ENCODE measurements at places on chromosomes 12 and 14.

GRCh38 chr12:58932806-58933681 is 12.7 kb upstream of the LRIG3 start:
- no peak for DNase-seq

GRCh38 chr14:36675581-36675980 is 13.9 kb downstream of the PAX9 start:
- DNase-seq, result no peak

DNA sequence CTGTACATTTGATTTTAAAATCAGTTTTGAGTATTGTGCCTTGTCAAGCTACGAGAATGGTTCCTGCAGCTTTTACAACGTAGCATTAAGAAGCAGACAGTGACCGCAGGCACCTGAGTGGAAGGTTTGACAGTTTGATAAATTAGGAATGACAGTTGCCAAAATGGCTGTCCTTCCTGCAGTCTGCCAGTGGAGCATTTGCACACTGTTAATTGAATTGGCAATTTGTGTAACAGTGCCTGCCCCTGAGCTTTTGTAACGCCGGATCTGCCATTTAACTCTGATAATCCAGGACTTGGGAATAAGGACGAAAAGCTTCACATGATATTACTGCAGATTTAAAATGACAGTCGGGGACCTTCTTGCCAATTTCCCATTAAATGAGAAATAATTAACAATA is 385.3 kb downstream of the NPAS3 start:
- no peak for DNase-seq

DNA sequence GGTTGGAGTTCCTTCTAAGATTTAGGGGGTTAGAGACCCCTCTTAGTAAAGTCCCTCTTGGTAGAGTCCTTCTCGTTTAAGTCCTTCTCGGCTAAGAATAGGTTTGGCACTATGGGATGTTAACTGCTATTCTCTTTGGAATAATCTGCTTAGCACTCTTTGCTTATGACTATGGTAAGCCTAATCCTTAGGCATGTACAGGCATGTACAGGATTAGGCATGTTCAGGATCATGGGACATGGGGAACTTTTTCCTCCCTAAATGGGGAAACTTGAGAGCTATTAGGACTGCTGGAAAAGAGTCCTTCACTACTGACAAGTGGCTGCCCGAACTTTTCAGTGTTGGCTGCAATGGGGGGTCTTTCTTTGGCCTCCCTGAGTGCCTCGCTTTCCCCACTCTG is 193.3 kb downstream of the TMEM117 start:
- no peak for DNase-seq

DNA sequence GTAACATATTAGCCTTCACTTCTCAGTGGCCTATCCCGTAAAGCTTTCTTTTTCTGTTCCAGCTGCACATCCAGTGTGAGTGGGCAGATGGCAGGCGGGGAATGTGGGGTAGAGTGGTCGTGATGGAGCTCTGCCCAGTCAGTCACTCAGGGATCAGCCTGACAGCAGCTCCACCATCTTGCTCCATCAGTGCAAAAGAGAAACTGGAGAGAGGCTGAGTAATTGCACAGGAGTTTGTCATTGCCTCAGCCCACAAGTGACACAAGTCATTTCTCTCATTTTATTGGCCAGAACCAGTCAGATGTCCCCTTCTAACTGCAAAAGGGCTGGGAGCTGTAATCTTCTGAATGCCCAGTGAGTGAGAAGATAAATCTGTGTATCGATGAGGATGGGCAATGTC is 66.5 kb downstream of the ATP23 start:
- no peak for DNase-seq

DNA sequence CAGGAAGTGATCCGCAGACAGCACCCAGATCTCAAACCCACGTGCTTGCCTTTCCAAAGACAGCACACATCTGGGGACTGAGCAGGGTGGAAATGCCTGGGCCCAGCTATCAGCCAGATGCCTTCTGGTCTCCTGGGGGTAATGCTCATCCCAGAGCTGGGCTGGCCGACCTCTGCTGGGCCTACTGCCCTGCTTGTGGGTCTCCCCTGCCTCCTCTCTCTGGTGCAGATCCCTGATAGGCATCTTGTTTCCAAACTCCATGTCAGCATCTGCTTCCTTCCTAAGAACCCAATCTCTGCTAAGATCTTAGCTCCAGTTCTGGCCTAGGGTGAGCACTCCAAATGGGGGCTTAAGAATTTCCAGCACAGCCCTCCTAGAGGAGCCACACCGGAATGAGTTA is 1043.0 kb downstream of the VRK1 start:
- no peak for DNase-seq

GRCh38 chr12:124861898-124862676 is 1.6 kb downstream of the SCARB1 start:
- DNase-seq, result no peak

GRCh38 chr12:93019975-93020630 is 91.0 kb upstream of the EEA1 start:
- no peak for DNase-seq

DNA sequence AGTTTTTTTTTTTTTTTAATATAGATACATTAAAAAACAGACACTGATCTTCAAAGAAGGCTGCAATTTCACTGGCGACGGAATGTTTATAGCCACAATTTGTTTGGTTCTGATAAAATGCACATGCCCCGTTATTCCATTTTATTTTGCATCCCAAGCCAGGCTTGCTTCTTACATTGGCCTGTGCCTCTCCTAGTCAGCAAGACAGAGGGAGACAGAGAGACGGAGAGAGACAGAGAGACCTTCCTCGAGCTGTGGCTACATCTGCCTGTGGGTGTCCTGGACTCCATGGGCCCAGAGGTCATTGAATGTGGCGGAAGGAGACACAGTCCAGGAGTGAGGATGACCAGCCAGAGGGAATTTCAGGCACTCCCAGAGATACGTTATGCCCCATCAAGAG is 926.6 kb downstream of the VRK1 start:
- DNase-seq, result no peak

DNA sequence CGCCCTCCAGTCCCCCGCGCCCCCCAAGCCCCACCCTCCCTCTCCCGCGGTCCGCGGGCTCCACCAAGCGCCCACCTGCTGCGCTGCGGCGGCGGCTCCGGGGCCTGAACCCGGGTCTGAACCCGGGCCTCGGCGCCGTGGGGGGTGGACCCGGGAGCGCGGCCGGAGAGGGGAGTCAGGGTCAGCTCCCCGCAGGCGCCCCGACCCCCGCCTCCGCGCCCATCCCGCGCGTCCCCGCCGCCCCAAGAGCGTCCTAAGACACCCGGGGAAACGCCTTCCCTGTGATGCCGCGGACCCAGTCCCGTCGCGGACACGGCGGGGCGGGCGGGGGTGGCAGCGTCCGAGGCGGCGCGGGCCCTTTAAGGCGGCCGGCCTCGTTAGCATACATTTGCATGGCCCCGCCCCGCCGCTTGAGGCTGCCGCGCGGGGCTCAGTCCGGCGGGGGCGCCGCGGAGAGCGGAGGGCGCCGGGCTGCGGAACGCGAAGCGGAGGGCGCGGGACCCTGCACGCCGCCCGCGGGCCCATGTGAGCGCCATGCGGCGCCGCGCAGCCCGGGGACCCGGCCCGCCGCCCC is at the start of gene MMP17:
Gene MMP17, plus strand, starts transcription at position 433 of the 574 bp plus-strand sequence. Its CDS starts 102 bp downstream, at position 535.
- no peak for DNase-seq

GRCh38 chr12:94690198-94690771 is 39.9 kb upstream of the TMCC3 start:
- no peak for DNase-seq

- no peak for DNase-seq
Measured at GRCh38 chr12:96063046-96063445, 27.7 kb upstream of the LTA4H start.

- peak; percentile 68 for DNase-seq
Measured at GRCh38 chr14:76152333-76152681, 585 bp downstream of the GPATCH2L start.

DNA sequence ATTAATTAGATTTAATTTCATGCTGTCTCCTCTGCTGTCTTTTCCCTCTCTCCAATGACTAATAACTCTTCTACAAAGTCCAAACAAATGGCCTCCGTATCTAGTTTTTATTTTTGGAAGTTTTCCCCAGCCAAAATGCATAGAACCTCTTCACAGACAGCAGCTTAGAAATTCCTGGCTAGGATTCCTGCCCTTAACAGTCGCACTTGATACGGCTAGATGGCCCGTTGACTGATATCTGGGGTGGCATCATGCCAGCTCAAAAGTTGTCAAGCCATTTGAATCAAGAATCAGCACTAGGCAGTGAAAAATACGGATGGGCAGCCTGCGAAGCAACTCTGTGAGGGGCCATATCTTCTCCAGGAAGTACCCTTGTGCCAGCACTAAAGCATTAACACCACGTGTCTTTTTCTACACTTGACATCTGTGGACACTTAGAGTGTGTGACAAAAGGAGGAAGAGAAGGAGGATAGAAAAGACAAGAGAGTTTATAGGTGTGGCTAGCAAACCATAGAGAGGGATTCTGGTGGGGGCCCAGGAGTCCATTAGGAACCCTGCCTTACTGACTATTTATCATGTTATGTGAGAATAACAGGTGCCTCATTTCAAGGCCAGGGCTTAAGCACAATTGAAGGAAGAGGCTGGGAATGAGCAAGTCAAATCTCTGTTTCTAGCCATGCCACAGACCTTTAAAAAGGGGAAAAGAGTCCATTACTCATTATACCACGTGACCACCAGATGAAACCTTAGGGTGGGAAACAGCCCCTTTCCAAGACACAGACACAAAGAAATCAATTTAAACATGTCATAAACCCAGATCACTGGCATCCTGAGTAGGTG is 39.2 kb upstream of the KRR1 start:
- no peak for DNase-seq

GRCh38 chr12:66199141-66199540 is 10.1 kb downstream of the IRAK3 start:
- DNase-seq, result no peak

DNA sequence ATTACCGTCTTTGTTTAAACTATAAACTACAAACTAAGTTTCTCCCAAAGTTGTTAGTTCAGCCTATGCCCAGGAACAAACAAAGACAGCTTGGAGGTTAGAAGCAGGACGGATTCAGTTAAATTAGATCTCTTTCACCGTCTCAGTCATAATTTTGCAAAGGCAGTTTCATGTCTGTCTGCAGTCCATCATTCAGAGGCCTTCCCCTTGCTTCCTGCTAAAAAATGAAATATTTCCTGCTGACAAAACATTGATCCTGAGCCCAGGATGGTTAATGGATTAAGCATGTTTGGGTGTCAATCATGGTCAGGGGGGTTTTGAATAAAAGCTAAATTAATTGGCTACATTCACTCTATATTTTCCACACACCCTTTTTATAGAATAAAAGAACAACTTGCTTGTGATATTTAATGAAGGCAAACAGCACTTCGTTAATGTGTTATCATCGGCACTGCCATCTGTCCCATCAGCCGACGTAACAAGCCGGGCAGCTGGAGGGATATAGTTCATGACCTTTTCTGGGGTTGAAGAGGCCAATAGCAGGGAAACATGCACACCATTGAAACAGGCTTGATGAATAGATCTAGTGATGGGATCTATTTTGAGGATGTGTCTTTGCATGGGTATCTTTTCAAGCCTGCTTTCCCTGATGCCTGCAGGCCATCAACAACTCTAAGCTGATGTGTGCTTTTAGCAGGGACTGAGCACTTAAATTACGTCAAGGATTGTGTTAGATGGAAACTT is 521.3 kb upstream of the TMEM132C start:
- DNase-seq, result no peak

DNA sequence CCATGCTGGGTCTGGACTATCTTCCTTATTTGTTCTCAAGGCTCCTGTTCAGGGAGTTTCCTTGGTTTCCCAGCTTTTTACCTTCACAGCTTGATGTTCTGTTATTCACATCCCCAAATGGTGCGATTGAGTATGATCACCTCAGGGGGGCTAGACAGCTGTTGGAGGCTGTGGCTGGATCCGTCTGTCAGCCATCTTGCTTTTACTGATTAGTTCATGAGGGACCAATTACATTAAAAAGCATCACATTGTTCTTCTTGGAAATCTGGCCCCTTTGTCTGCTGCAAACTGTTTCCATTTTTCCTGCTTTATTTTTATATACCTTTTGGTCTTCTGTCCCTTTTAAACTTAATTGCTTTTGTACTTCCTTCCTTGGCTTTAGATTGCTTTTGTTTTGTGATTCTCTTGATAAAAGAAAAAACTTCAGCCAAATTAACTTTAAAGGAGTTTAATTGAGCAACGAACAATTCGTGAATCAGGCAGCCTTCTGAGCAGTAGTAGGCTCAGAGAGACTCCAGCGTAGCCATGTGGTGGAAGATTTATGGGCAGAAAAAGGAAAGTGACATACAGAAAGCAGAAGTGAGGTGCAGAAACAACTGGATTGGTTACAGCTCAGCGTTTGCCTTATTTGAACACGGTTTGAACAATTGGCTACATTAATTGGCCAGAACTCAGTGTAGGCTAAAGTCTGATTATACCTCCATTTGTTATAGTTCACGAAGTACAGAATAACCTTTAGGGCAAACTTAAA is 208.7 kb downstream of the AEBP2 start:
- no peak for DNase-seq

- DNase-seq, result no peak
Measured at GRCh38 chr12:77025782-77026314, 39.5 kb downstream of the E2F7 start.

GRCh38 chr12:89945123-89945522 is 236.5 kb upstream of the ATP2B1 start:
- no peak for DNase-seq

- DNase-seq, result no peak
Measured at GRCh38 chr12:93813972-93814821, 137.0 kb downstream of the CRADD start.

DNA sequence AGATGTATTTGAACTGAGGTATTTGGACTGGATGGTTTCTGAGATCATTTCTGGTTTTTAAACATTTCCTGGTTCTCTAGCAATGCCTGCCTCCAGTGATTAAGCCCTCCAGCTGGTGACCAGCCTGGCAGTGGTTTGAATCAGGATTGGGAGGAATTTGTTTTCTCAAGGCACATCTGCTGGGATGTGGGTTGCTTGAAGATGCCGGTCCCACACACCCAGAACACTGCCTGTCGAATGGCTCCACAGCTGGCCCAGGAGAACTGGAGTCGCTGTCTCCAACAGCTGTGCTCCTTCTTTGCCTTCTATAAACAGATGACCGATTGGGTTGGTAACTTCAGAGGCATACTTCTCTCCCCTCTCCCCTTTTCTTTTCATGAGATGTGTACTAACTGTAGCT is 258.0 kb upstream of the DDHD1 start:
- no peak for DNase-seq

GRCh38 chr14:20493634-20494033 is 11.7 kb upstream of the RNASE10 start:
- DNase-seq, result no peak

- no peak for DNase-seq
Measured at GRCh38 chr14:99322731-99323599, 51.0 kb upstream of the BCL11B start.

- no peak for DNase-seq
Measured at GRCh38 chr14:41973178-41973577, 366.5 kb downstream of the LRFN5 start.

DNA sequence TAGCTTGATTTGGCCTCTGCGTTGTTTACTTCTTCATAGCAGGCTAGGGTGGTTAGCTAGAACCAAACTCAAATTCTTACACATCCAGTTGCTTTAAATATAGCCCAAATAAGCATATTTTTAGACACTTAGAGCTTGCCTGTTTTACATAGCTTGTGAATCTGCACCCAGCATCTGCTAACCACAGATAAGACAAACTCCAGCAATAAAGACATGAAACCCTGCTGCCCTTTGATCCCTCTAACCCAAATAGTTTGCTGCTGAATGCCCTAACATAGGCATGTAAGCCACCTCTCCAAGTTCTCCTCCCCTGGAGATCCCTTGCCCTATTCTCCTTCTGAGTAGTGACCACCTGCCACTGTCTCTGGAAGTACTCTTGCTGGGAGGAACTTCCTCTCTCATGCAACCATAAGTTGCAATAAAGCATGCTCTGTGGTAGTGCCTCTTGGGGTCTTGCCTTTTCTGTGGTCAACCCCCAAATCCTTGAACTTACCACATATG is 185.6 kb downstream of the TMEM117 start:
- DNase-seq, result no peak

GRCh38 chr14:43360239-43360638 is 1146.8 kb downstream of the FSCB start:
- DNase-seq, result no peak

Measured in stimulated activated CD8-positive, alpha-beta memory T cell treated with anti-CD3 and anti-CD28 coated beads, Interleukin-7, amount 100 ng/mL, for 48 hours (primary cell).